ENCODE measurements at places on chromosomes 4 and X. TPM values are rescaled to one million over a fixed set of nuclear protein-coding genes. Genes with fewer than 3 reads are reported as not detected.
A peak's percentile ranks its signal among the peaks of the same experiment; 100 is the strongest.

DNA sequence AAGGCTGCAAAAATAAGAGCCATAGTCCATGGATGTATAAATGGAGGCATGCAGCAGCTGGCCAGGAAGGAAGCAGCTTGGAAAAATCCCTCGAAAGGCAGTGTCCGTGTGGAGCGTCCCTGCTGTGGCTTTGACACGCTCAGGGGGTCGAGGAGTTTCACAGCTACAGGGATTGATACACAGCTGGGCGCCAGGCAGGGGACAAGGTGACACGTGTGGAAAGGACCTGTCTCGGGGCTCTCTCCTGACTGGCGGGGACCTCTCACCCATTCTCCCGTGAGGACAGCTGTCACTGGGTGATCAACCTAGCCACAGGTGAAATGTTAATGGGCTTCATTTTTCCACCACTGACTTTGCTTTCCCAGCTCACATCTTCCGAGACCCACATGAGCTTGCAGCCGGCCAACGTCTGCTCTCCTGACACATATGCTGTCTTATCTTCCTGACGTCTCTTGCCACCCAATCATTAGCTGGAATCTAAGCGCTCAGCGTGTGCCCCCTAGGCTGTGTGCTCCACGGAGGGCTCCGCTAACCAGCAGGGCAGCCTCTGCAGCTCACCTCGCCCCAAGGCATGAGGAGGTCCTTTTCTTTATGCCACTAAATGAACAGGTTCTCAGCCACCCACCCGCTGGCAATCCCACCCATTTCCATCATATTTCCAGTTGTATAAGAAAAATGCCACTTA, 89.4 kb upstream of the AFAP1 start:
- peaks cover 11% of the 10 kb centered on the region for H3K36me3 ChIP-seq
- H3K27ac ChIP-seq, result no peak overlapping the region
- no peak for DNase-seq

DNA sequence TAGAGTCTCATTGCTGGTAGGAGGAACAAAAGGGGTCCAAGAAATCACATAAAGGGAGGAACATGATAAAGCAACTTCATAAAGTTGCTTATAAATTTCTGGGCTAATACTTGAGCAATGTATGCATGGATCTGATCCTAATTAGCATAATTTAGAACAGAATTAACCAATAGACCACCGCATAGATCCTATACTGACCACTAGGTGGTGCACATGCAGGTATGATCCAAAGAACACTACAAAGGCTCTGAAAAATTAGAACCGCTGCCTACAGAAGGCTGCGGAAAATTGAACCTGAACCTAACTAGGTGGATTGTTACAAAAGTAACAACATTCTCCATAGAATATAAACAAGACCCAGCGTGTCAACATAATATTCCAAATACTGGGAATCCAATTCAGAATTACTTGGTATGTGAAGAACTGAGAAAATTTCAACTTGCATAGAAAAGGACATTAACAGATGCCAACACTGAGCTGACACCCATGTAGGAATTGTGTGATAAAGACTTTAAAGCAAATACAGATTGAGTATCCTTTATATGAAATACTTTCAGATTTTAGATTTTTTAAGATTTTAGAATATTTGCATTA, 23.3 kb downstream of the BRCC3 start:
- no peak overlapping the region for H3K4me3 ChIP-seq
- H3K27me3 ChIP-seq, result no peaks in the 10 kb centered on the region
- H3K36me3 ChIP-seq, result peaks cover 4% of the 10 kb centered on the region
- H3K27ac ChIP-seq, result no peak overlapping the region
- no peaks in the 10 kb centered on the region for H3K4me1 ChIP-seq

DNA sequence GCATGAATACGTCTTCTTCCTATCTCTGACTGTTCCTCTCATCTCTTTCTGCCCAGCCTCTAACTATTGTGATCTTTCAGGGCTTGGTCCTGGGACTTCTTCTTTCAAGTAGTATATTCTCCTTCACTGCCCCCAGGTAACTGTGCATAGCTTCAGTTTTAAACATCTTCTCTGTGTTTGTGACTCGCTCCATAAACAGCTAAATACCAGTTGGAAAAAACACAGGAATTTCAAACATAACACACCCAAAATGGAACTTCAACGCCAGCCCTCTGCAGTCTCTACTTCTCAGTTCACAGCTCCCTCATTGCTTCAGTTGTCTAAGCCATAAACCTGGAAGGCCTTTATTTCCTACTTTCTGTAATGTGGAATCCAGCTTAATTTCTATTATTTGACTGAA, 16.6 kb downstream of the TRIML2 start:
- no peak overlapping the region for H3K4me3 ChIP-seq
- no peaks in the 10 kb centered on the region for H3K27me3 ChIP-seq
- no peaks in the 10 kb centered on the region for H3K36me3 ChIP-seq
- no peaks in the 10 kb centered on the region for H3K4me1 ChIP-seq
- no peak for DNase-seq

The ZNF595 gene
- 3.0 TPM for polyA plus RNA-seq

GRCh38 chrX:65587616-65588526, 53.3 kb upstream of the LAS1L start:
- H3K27me3 ChIP-seq, result no peaks in the 10 kb centered on the region
- no peak for DNase-seq
- H3K27ac ChIP-seq, result no peak overlapping the region
- H3K4me1 ChIP-seq, result no peaks in the 10 kb centered on the region

DNA sequence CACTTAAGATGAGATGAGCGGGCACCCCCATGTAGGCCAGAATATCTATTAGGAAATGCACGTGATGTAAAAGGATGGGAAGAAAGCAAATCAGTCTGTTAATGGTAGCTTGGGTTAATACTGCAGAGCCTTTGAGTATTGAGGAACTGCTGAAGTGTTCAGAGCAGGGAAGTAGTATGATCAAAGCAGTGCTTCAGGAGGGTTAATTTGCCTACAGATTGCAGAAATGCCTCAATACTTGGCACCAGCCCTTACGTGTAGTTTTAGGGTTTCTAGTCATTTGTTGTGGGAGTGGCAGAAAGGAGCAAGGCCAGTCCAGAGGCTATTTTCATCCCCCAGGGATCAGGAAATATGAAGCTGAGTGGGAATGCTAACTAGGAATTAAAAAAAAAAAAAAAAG, 19.7 kb downstream of the ZFX start:
- H3K4me1 ChIP-seq, result peaks cover 24% of the 10 kb centered on the region
- H3K27me3 ChIP-seq, result no peaks in the 10 kb centered on the region
- DNase-seq, result no peak
- H3K4me3 ChIP-seq, result no peak overlapping the region
- H3K27ac ChIP-seq, result peak overlapping the region; percentile 25

The IQCM gene
- not detected for polyA plus RNA-seq

The SMIM10 gene
- polyA plus RNA-seq, result 8.1 TPM

The SORBS2 gene
- polyA plus RNA-seq, result 5.9 TPM

- no peaks in the 10 kb centered on the region for H3K36me3 ChIP-seq
- no peak for DNase-seq
- H3K27me3 ChIP-seq, result no peaks in the 10 kb centered on the region
- no peak overlapping the region for H3K27ac ChIP-seq
- no peak overlapping the region for H3K4me3 ChIP-seq
- H3K4me1 ChIP-seq, result no peaks in the 10 kb centered on the region
Measured at GRCh38 chr4:140969296-140969695, 164.0 kb downstream of the RNF150 start.

- no peak overlapping the region for H3K4me3 ChIP-seq
- no peaks in the 10 kb centered on the region for H3K4me1 ChIP-seq
Measured at GRCh38 chrX:15946783-15947580, 92.4 kb upstream of the AP1S2 start.

GRCh38 chrX:17848545-17849265, 12.4 kb downstream of the RAI2 start:
- H3K4me1 ChIP-seq, result no peaks in the 10 kb centered on the region
- H3K36me3 ChIP-seq, result no peaks in the 10 kb centered on the region
- no peak overlapping the region for H3K27ac ChIP-seq
- peaks cover 9% of the 10 kb centered on the region for H3K27me3 ChIP-seq
- no peak for DNase-seq

- H3K4me1 ChIP-seq, result no peaks in the 10 kb centered on the region
- H3K4me3 ChIP-seq, result no peak overlapping the region
Measured at GRCh38 chr4:37124800-37125199, 119.7 kb upstream of the NWD2 start.

DNA sequence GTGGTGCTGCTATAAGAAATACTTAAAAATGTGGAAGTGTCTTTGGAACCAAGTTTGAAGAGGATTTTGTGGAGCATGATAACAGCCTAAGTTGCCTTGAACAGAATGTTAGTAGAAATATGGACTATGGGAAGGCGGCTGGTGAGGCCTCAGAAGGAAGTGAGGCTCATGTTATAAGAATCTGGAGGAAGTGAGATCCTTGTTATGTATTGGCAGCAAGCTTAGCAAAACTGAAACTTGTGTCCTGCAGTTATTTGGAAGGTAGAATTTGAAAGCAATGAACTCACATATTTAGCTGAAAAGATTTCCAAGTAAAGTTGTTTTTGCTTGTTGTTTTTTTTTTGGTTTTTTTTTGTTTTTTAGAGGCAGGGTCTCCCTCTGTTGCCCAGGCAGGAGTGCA, 13.6 kb upstream of the MED14 start:
- no peak overlapping the region for H3K27ac ChIP-seq
- peaks cover 8% of the 10 kb centered on the region for H3K27me3 ChIP-seq
- no peaks in the 10 kb centered on the region for H3K4me1 ChIP-seq
- H3K4me3 ChIP-seq, result no peak overlapping the region

The CLGN gene
- 0.27 TPM for polyA plus RNA-seq

The IDUA gene
- polyA plus RNA-seq, result 19.1 TPM

GRCh38 chr4:112517067-112517634, 1.2 kb upstream of the NEUROG2 start:
- DNase-seq, result no peak
- H3K36me3 ChIP-seq, result no peaks in the 10 kb centered on the region
- H3K4me1 ChIP-seq, result peaks cover 20% of the 10 kb centered on the region
- no peak overlapping the region for H3K27ac ChIP-seq
- peak overlapping the region; percentile 52 for H3K4me3 ChIP-seq

The UGT2B11 gene
- not detected for polyA plus RNA-seq

- H3K4me3 ChIP-seq, result peak overlapping the region; percentile 9
- peak overlapping the region; percentile 84 for H3K27ac ChIP-seq
- no peaks in the 10 kb centered on the region for H3K36me3 ChIP-seq
- no peaks in the 10 kb centered on the region for H3K27me3 ChIP-seq
- DNase-seq, result peak; percentile 85
Measured at GRCh38 chrX:41009850-41010846, 75.1 kb upstream of the USP9X start.

The CWH43 gene
- polyA plus RNA-seq, result not detected

The RASL11B gene
- polyA plus RNA-seq, result 13.6 TPM

- H3K4me3 ChIP-seq, result no peak overlapping the region
- no peaks in the 10 kb centered on the region for H3K27me3 ChIP-seq
- DNase-seq, result no peak
- no peak overlapping the region for H3K27ac ChIP-seq
- no peaks in the 10 kb centered on the region for H3K36me3 ChIP-seq
Measured at GRCh38 chrX:11786862-11787261, 28.8 kb downstream of the MSL3 start.

DNA sequence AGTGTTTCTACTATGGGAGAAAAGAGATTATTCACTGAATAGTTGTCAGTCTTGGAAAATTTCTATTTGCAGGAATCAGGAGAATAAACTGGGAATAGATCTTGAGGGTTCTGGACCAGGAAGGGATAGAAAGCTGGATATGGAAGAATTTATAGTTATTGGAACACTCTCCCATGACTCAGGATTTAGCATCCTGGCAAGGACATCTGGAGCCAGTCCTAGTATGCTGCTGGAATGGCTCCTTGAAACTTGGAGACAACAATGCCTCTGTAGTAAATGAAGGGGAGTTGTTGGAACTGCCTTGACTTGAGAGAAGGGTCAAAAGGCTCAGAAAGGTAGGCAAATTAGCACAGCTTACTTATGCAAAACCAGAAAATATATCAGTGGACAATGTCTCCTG, 23.5 kb upstream of the THOC2 start:
- no peak for DNase-seq
- no peaks in the 10 kb centered on the region for H3K36me3 ChIP-seq
- H3K27ac ChIP-seq, result no peak overlapping the region
- H3K4me3 ChIP-seq, result no peak overlapping the region

- H3K27ac ChIP-seq, result no peak overlapping the region
- H3K4me3 ChIP-seq, result no peak overlapping the region
- no peaks in the 10 kb centered on the region for H3K4me1 ChIP-seq
- no peaks in the 10 kb centered on the region for H3K27me3 ChIP-seq
- no peaks in the 10 kb centered on the region for H3K36me3 ChIP-seq
- DNase-seq, result no peak
Measured at GRCh38 chrX:16603822-16604221, 46.1 kb upstream of the S100G start.

DNA sequence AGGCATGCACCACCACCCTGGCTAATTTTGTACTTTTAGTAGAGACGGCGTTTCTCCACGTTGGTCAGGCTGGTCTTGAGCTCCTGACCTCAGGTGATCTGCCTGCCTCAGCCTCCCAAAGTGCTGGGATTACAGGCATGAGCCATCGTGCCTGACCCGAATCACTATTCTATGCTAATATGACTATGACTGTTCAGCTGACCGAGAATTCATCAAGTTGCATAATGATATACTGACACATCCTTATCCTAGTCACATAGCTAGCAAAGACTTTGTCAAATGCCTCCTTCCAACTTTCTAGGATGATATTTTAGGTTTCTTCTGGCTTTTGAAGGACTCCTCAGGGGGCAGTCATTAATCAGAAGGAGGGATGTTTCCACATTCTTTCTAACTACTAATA, 4.8 kb upstream of the GPM6B start:
- H3K36me3 ChIP-seq, result no peaks in the 10 kb centered on the region
- H3K4me3 ChIP-seq, result no peak overlapping the region

The EVC2 gene
- 0.58 TPM for polyA plus RNA-seq

DNA sequence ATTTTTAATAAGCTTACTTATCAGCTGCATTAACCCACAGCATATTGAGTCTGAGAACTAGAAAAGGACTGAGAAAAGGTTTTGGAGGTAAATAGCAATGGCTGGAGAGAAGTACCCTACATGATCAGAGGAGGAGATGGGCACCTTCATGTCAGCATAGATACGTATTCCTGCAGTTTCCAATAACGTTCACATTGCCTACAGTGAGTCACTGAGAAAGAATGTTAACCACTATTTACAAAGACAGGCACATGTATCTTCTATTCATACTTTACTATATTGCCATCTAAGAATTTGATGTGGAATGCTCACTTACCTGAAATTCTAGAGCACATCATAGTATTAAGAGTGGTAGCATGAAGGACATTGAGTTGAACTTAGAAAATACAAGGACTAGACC, 92.5 kb downstream of the TLL1 start:
- no peak for DNase-seq
- H3K27ac ChIP-seq, result no peak overlapping the region
- no peaks in the 10 kb centered on the region for H3K36me3 ChIP-seq
- H3K27me3 ChIP-seq, result no peaks in the 10 kb centered on the region
- H3K4me1 ChIP-seq, result no peaks in the 10 kb centered on the region
- H3K4me3 ChIP-seq, result no peak overlapping the region

GRCh38 chr4:72109959-72110497, 78.2 kb downstream of the NPFFR2 start:
- no peaks in the 10 kb centered on the region for H3K27me3 ChIP-seq
- H3K4me3 ChIP-seq, result no peak overlapping the region
- no peaks in the 10 kb centered on the region for H3K4me1 ChIP-seq
- H3K27ac ChIP-seq, result no peak overlapping the region
- no peak for DNase-seq

GRCh38 chr4:22241415-22241814, 274.5 kb downstream of the ADGRA3 start:
- no peaks in the 10 kb centered on the region for H3K4me1 ChIP-seq
- H3K36me3 ChIP-seq, result no peaks in the 10 kb centered on the region
- no peak overlapping the region for H3K27ac ChIP-seq
- H3K4me3 ChIP-seq, result no peak overlapping the region
